ENCODE measurements at places on chromosomes 1 and 21.

- no peak for DNase-seq
These were observed 1.3 kb downstream of the GNG12 start for GRCh38 chr1:67831850-67832513.

GRCh38 chr1:225712391-225712790 lies 59.5 kb upstream of the ENAH start:
- no peak for DNase-seq

DNA sequence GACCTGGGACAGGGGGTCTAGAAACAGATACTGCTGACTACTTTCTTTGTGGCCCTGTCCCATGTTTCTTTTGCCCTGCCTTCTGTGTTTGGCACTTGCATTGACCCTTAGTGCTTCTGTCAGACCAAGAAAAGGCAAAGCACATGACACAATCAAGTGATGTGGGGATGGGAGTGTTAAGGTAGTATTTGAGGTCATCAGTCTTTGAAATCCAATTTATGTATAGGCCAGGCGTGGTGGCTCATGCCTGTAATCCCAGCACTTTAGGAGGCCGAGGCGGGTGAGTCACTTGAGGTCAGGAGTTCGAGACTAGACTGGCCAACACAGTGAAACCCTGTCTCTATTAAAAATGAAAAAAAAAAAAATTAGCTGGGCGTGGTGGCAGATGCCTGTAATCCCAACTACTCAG lies 26.0 kb downstream of the SERBP1 start:
- DNase-seq: no peak

DNA sequence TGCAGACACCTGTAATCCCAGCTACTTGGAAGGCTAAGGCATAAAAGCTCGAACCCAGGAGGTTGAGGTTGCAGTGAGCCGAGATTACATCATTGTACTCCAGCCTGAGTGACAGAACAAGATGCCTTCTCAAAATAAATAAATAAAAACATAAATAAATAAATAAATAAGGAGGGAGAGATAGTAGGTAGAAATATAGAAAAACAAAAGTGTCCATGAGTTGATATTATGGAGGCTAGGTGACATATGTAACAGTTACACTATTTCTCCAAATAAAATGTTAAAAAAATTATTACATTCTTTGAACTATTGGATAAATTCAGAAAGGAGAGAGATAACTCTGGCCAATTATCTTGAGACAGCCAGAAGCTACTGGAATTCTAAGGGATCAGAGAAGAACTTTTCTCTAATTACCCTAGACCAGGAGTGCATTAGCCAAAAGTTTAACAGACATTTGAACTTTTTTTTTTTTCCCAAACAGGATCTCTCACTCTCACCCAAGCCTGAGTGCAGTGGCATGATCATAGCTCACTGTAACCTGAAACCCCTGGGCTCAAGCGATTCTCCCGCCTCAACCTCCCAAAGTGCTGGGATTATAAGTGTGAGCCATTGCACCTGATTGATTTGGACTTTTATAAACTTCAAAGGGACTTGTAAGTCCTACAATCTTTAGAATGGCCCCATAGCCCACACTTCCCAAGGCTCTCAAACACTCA lies 17.6 kb downstream of the SYNJ1 start:
- no peak for DNase-seq

- DNase-seq: no peak
These were observed 170.3 kb downstream of the GREM2 start for GRCh38 chr1:240441669-240442068.

GRCh38 chr1:229694053-229694693 lies 68.1 kb downstream of the URB2 start:
- no peak for DNase-seq

- DNase-seq: no peak
These were observed 58.9 kb downstream of the ATP1A1 start for GRCh38 chr1:116431870-116432500.

DNA sequence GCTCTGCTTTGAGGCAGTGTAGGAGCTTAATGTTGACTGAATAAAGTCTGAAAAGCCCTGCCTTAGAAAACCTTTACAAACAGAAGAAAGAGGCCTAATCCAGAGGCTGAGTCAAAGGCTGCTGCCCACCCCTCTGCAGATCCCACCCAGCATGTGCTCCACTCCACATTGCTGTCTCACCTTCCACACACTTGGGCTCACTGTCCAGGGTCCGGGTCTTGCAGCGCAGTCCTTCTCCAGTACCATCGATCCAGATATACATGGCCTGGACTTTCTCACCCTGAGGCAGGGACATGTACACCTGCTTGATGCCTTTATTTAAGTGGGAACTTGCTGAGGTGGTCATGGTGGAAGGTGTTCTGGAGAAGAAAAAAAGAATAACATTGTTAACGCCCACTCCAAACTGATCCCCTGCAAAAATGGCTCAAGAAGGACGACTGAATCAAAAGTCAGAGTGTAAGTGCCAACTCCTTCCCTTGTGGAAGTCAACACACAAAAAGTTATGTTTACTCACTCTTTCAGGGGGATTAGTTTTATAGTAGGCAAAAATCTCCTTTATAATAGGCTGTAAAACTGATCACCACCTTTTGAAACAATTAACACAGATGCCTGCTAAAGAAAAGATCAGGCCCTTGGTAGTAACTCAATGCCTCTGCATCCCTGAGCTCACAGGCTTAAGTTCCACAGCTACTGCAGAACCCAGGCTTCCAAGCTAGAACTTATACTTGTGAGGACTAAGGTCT lies 3.0 kb downstream of the GLUL start:
- DNase-seq: no peak

GRCh38 chr21:39852021-39852721 lies 15.1 kb upstream of the PCP4 start:
- DNase-seq: no peak

- no peak for DNase-seq
These were observed 47.3 kb downstream of the GPR161 start for GRCh38 chr1:168089326-168089978.

GRCh38 chr21:44687671-44688070 lies 5.7 kb upstream of the KRTAP12-1 start:
- peak; percentile 2 for DNase-seq

- DNase-seq: no peak
These were observed 195.0 kb upstream of the RGS18 start for GRCh38 chr1:191963286-191963685.

- no peak for DNase-seq
These were observed 30.2 kb downstream of the EYA3 start for GRCh38 chr1:28058168-28058567.

GRCh38 chr21:16847211-16847610 lies 665.6 kb upstream of the CXADR start:
- no peak for DNase-seq

GRCh38 chr1:184433956-184434502 lies 47.2 kb downstream of the C1orf21 start:
- no peak for DNase-seq

DNA sequence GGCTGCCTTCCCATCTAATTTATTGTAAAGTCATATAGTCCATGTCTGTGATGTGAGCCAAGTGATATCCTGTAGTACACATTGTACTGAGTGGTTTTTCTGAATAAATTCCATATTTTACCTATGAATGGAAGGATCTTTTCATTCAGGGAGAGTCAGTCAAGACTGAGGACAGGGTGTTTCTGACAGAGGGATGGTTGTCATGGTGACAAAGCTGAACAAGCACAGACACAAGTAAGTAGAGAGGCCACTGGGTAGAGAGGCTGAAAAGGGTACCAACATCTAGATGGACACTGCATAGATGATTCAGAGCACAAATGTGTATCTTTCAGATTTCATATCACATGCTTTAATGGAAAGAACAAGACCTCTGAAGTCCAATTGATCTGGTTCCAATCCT lies 22.6 kb upstream of the IL20 start:
- no peak for DNase-seq

DNA sequence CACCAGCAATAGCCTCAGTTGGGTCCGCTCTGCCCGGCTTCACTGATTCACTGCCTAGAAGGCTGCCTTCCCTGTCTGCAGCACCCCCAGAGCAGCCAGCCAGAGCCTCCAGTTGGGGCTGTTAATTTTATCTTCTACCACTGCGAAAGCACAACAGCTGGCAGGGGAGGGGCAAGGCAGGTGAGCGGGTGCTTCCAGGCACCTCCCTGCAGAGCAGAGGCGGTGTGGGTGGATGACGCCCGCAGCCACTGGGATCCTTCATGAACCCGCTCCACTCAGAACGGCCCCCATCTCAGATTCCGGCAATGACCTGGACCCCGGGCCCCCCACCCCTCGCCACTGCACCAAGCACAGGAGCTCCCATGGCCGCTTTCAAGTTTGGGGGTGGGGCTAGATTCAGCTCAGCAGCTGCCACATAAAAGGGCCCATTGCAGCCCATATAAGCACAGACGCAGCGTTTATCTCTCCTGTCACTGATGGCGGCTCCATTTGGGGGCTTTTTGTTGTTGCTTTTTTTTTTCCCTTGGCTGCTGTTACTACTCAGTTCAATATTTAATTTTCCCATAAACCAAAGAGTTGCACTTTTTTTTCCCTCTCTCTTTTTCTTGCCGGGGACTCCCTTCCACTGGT lies 128.0 kb upstream of the KLHDC7A start:
- no peak for DNase-seq

- DNase-seq: no peak
These were observed 642.9 kb downstream of the AJAP1 start for GRCh38 chr1:5297180-5297885.

DNA sequence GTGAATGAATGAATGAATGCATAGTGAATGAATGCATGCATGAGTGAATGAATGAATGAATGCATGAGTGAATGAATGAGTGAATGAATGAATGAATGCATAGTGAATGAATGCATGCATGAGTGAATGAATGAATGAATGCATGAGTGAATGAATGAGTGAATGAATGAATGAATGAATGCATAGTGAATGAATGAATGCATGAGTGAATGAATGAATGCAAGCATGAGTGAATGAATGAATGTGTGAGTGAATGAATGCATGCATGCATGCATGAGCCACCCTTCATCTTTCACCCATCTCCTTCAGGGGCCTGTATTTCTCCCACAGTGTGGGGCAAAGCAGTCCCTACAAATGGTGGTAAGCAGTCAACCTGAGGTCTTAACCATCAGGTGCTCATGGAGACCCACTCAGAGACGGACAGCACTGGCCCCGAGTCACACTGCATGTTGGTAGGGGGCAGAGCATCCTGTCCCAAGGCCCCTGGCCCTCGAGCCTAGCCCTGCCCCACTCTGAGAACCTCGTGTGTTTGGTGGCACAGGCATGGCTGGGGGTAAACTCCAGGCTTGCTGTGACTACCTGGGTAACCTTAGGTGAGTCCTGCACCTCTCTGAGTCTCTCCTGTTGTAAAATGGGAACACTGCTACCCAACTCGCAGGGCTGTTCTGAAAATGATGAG lies 28.0 kb upstream of the PAX7 start:
- DNase-seq: no peak

DNA sequence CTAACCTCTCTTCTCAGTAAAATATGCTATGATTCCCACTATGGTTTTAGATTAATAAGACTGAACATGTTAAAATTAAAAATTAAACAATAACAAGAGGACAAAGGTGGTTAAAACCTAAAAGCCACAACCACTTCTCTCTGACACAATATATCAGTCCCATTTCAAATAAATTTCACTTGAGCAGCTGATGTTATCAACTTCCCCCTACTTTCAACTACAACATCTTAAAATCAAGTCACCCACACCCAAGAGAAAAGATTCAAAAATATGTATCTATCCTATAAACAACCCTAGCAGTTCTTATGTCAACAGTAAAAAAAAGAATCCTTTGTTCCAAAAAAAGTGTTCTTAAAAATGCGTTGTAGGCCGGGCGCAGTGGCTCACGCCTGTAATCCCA lies 7.5 kb downstream of the PUM1 start:
- DNase-seq: no peak

DNA sequence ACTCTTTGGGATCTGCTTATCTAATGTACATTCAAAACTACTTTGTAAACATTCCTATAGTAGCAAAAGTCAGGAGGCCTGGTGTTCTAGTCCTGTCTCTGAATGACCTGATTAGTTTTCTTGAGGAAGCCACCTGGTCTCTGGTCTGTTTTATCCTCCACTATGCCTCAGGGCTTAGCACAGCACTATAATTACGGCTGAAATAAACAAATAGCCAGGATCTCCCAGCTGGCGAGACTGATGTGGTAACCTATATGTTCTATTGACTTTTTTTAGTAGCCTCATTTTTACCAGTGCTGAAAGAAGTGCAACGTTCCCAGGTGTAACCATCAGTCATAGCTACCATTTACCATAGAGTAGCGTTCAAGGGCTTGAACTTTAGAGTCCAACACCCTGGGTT lies 24.2 kb upstream of the RPL11 start:
- DNase-seq: no peak

- no peak for DNase-seq
These were observed 176.7 kb downstream of the CAMTA1 start for GRCh38 chr1:6961905-6962477.

- DNase-seq: no peak
These were observed 1.8 kb upstream of the OR2T6 start for GRCh38 chr1:248373761-248374160.

DNA sequence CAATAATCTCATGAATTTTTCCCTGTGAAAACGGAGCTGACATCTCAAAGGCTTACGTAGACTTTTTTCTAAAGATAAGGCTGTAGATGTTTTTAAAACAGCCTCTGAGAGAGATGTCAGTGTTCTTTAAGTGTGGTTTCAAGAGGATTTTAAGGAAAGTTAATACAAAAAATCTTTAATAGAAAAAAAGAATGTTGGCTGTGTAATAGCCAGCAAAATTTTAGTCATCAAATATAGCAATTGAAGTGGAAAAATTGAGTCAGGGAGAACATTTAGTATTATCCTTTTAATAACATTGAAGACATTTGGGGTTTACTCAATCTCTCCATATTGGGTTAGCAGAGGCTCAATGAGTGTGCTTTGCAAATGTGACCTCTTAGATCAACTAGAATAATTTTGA lies 38.6 kb upstream of the CHRM3 start:
- no peak for DNase-seq

DNA sequence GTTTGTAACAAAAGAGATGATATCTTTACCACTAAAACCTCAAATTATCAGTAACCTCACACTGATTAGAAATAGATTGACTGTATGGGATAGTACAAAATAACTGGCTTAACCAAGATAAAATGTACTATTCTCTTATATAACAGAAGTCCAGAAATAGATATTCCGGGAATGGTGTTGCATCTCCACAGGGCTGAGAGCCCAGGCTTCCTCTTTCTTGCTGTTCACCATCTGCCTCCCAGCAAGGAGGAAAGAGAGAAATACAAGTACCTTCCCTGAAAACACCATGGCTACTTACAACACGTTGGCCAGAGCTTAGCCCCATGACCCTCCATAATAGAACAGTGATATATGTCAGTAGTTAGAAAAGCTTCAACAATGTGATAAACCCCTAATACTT lies 47.0 kb upstream of the KCNK1 start:
- no peak for DNase-seq

GRCh38 chr1:1537626-1538250 lies 2.7 kb downstream of the TMEM240 start:
- DNase-seq: no peak

All from activated T-helper 2 cell treated with anti-CD3 and anti-CD28 coated beads, Interferon-gamma antibody, Interleukin-2, Interleukin-4, amounts not matched to agents 10 μg/mL and 5 μg/mL and 100 μg/mL, durations not matched to agents 14 hours and 24 hours and 36 hours (primary cell).